ENCODE measurements at places on chromosomes 6 and 20.

- no peak for DNase-seq
Measured at GRCh38 chr6:44712353-44713111, 325.0 kb downstream of the CDC5L start.

- DNase-seq: peak; percentile 21
Measured at GRCh38 chr6:28719275-28719940, 193.7 kb downstream of the GPX5 start.

GRCh38 chr6:137313928-137314855 is 95.0 kb upstream of the IFNGR1 start:
- DNase-seq: peak; percentile 84

DNA sequence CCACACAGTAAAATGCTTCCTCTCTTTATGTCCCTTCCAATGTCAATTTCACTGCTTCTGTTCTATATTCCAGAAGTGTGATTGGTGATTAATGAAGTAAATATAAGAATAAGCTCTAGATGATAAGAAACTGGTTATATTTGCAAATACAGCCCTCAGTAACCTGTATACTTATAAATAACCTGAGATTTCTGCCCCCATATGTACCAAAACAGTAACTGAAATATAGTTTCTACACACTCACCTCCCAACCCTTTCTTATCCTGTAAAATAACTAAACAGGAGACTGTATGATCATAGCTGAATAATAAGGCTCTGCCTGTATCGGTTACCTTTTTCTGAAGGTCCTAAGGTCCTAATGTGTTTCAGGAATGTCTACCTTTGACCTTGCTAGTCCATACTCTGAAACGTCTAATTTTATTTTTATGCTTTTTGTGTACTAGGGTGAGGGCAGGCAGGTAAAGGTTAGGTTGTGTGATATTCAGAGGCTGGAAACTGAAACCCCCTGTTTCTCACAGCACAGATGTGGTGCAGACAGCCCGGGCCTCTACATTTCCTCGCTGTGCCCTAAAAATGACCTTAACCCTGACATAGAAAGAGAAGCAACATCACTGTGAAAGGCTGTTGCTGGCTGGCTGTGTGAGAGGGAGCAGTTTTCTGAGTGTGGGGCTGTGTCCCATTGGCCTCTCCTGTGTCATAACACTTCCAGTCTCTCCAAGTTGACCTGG is 378.8 kb downstream of the CENPW start:
- no peak for DNase-seq

DNA sequence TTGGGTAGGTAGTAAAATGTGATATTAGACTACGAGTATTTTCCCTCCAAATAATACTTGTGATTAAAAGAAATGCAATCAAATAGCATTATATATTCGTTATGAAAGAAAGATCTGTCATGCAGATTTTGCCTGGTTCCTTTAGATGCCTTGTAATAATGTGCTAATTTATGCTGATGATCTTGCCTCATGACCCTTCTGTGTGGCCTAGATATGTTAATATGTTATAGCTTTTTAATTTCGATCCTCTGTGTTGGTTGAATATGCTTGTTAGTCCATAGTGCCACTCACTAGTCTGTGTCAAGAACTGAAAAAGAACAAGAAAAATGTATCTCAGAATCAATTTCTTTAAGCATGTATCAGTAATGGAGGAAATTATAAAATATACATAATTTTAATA is 31.9 kb downstream of the CDKAL1 start:
- DNase-seq: no peak

DNA sequence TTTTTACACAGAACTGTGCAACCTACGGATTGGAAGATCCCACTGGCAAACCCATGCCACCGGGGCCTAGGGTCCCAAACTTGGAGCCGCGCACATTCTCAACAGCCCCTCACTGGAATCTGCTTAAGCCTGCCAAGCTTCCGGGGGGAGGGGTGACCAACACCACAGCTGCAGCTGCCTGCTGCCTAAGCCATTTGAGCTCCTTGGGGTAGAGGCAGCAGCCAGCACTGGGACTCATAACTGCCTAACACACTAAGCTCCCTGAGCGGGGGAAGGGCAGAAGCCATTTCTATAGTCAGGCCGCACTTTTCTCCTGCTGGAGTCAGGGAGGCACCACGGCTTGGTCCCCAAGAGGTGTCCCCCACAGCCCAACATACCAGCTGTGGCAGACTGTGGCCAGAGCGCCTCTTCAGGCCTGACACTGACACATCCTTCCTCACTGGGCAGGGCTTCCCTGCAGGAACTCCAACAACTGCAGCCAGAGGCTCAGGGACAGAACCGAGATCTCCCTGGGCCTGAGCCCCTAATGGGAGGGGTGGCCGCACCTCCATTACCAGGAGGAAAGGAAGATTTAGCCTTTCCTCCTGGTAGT is 270.3 kb upstream of the ECI2 start:
- no peak for DNase-seq

GRCh38 chr20:32642257-32643046 is 31.3 kb downstream of the C20orf203 start:
- no peak for DNase-seq

DNA sequence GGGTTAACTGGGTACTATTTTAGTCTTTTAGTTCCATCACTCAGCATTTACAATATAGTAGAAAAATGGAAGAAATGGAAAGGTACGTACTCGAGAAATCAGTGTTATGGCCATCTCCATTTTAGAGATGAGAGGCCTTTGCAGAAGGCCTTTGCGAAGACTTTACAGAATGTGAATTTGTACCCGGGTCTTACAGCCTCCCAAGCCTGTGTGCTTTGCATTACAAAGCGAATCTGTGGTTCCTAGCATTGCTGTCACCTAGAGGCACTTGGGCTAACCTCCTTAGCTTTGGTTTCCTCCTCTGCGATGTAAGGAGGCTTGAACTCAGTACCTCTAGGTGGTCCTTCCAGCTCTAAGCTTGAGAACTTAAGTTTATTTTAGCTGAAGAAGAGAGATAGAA is 10.9 kb downstream of the VAPB start:
- DNase-seq: no peak

DNA sequence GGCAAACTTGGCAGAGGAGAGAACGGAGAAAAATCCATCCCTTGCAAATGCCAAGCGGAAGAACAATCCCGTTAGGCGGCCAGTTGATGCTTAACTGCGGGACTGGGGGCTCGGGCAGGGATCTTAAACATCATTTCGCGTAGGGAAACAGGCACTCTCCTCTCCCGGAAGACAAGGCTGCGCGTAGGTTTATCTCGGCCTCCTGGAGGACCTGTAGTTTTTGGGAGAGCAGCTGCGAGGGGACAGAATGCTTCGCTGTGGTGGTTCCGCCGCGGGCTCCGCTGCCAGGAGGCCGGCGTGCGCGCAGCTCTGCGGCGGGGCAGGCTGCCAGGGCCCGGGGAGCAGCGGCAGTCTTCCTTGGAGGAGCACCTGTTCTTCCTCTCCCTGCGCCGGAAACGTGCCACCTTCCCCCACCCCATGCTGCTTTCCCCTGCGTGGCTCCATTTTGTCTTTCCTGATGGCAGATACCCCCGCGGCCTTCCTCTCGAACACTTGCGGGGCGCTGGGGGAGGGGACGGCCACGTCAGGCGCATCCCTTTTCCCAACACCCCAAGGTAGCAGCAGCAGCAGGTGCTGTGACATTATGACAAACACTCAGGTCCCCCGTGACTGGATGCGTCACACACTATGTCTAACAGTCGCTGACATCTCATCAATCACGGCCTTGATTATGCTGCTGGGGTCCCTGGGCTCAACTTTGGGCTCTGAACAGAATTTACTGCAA is 230.7 kb upstream of the BTBD3 start:
- peak; percentile 4 for DNase-seq

DNA sequence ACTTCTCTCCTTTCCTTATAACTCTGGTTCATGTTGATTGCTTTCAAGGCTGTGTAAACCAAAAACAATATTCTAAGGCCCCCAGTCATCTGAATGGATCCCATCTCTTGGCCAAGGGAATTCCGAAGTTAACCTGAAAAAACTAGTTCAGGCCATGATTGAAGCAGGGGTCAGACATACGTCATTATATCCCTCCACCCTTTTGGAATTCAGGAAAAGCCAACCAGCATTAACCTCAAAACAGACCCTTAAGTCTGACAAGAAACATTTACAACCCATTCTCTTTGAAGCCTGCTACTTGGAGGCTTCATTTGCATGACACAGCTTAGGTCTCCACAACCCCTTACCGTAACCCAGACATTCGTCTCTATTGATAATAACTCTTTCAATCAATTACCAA is 39.7 kb downstream of the SLC26A8 start:
- no peak for DNase-seq

DNA sequence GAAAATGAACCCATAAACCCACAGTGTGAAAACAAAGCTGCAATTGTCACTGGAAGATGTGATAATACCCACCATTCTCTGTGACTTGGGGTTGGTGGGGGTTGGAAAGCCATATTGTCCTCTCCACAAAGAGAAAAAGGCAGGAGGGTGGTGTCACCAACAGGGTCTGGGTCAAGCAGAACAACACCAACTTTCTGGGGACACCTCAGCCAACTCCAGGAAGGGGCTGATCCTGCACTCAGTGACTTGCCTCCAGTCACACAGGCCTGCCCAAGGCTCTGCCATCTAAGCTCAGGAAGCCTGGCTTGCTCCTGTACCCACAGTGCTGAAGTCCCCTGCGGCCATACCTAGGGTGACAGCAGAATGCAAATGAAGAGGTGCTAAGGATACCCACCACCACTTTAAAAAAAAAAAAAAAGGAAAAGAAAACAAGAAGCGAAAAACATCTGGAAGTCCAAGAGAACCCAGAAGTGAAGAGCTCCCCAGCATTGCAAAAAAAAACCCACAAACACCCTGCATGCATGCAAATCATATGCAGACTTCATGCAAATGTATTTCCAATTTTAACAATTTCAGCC is 110.6 kb downstream of the PREX1 start:
- no peak for DNase-seq

DNA sequence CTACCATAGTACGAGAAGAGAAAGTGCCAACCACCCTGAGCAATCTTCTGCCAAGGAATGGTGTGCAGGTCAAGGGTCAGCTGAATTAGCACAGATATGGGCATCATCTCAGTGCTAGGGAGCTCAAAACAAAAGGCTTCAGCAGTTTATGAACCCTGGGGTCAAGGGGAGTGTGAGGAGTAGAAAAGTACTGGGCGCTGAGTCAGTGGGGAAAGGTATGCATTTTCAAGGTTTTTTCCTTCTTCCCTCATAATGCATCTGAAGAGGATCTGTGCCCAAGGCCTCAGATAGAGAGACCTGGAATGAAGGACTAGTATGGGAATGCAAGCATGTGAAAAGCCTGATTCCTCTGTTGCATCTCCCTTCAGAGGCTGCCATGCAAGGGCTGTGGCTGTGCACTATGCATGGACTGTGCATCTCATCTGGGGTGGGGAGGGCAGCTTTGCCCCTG is 81.7 kb downstream of the PERP start:
- no peak for DNase-seq

GRCh38 chr6:14108571-14109410 is 8.8 kb upstream of the CD83 start:
- no peak for DNase-seq

DNA sequence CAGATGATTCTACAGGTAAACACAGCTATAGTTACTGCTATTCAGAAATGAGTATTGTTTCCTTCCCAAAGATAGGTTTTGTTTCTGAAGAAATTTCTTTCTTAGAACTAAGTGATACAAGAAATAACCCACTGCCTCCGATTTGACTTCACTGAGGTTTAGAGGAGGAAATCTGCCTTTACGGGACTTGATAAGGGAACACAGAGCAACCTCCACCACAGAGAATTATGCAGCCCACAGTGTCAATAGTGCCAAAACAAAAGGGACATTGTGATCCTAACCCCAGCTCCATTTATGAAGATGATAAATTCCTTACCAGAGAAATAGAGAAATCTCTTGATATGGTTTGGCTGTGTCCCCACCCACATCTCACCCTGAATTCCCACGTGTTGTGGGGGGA is 164.6 kb downstream of the ZNF217 start:
- no peak for DNase-seq

- no peak for DNase-seq
Measured at GRCh38 chr20:19493794-19494495, 264.1 kb upstream of the RIN2 start.

- peak; percentile 83 for DNase-seq
Measured at GRCh38 chr20:36064658-36065426, 89.7 kb upstream of the EPB41L1 start.

GRCh38 chr6:153301602-153302001 is 170.5 kb upstream of the RGS17 start:
- no peak for DNase-seq

GRCh38 chr20:57482796-57483195 is 42.1 kb downstream of the CTCFL start:
- DNase-seq: no peak

GRCh38 chr6:145489583-145489982 is 245.7 kb downstream of the EPM2A start:
- DNase-seq: no peak

DNA sequence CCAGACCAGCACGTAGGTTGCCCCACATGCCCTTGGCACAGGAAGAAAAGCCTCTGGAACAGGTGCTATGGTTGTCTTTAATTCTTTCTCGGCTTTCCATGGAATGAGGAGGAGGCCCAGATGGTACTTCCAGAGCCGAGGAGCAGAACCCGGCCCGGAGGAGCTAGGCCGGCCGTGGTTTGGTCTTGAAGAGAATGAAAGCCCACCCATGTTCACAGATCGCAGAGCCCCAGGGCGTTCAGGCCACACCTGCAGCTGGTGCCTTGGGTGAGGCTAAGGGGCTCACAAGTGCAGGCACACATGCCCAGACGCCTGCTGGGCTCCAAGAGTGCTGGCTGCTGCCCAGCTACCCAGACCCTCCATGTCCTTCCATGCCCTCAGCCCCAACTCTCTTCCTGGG is 20.0 kb downstream of the EDN3 start:
- no peak for DNase-seq

- no peak for DNase-seq
Measured at GRCh38 chr20:726160-726559, 42.1 kb downstream of the SLC52A3 start.

DNA sequence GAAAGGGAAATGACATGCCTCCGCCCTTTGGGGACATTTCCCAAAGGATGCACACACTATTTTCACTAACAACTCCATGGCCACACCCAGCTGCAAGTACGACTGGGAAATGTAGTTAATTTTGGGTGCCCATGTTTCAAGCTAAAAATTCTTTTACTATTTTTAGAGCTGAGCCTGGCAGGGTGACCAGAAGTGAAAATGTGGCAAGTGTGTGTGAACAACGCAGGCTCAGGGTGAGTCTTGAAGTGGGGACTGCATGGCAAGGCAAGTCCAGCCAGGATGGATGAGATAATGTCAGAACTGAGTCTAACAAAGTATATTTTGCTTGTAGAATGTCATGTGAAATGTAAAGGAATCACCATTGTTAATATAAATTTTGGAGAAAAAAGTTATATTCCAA is 17.0 kb upstream of the CD109 start:
- DNase-seq: peak; percentile 22
